SJCRH30 (cell line): ENCODE measurements at places on chromosomes 3 and 15.
A peak's percentile ranks its signal among the peaks of the same experiment; 100 is the strongest.

DNA sequence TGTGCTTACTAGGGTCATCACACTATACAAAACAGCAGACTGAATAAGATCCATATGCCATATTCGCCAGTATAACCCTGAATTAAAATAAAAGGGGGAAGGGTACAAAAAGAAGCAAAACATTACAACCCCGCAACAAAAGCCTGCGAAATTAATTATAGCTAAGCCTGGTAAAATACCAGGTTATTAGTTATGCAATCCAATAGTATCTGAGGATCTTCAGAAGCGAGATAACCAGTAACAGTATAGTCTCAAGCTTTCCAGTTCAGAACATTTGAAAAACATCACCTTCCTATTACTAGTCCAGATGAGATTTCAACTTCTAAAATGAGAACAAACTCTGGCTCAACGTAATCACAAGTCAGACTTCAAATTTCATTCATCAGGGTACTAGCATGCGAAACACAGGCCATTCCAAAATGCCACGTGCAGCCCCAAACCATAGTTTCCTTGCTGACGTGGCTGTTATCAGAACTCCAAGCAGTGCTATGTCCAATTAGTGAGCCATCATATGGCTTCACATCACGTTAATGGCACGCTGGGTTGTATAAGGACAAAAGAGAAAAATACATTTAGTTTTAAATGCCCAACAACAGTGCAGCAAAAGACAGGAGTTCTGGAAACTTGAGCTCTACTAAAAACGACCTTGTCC, 1.1 kb downstream of the SSR3 start:
- H3K27ac ChIP-seq: peak overlapping the region; percentile 64; the same call in 1 of the 2 replicates
- H3K27me3 ChIP-seq: no peaks in the 10 kb centered on the region
- H3K36me3 ChIP-seq: peaks cover 25% of the 10 kb centered on the region

- no peaks in the 10 kb centered on the region for H3K4me1 ChIP-seq
- DNase-seq: no peak
- no peaks in the 10 kb centered on the region for H3K36me3 ChIP-seq
These were observed 33.3 kb downstream of the FMN1 start for GRCh38 chr15:33161209-33161608.

- no peaks in the 10 kb centered on the region for H3K4me1 ChIP-seq
- no peaks in the 10 kb centered on the region for H3K36me3 ChIP-seq
- H3K4me3 ChIP-seq: no peak overlapping the region
- H3K27ac ChIP-seq: no peak overlapping the region
- no peaks in the 10 kb centered on the region for H3K27me3 ChIP-seq
These were observed 1.5 kb upstream of the RASSF1 start for GRCh38 chr3:50341996-50342650.

DNA sequence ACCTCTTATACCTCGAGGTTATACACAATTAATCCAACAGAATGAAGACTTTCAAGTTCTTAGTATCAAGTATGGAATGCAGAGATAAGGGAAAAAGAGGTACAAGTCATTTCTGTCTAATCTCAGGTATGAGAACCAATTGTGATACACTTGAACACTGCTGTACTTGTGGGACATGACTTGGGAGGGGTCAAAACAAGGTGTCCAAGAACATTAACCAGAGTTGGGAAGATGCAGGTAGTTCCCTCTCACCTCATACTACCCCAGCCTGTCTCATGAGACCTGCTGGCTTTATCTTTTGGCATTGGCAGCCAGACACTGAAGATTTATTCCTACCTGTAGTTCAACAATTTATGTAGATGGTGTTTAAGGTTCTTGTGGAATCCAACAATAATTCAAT, 209.7 kb downstream of the NR1D2 start:
- H3K4me1 ChIP-seq: no peaks in the 10 kb centered on the region
- no peaks in the 10 kb centered on the region for H3K36me3 ChIP-seq
- H3K27me3 ChIP-seq: no peaks in the 10 kb centered on the region
- no peak overlapping the region for H3K27ac ChIP-seq
- no peak for DNase-seq

GRCh38 chr3:30462721-30463470, 143.5 kb upstream of the TGFBR2 start:
- no peak overlapping the region for H3K4me3 ChIP-seq
- no peak overlapping the region for H3K27ac ChIP-seq
- no peaks in the 10 kb centered on the region for H3K27me3 ChIP-seq
- H3K4me1 ChIP-seq: no peaks in the 10 kb centered on the region
- DNase-seq: no peak
- no peaks in the 10 kb centered on the region for H3K36me3 ChIP-seq

- H3K27ac ChIP-seq: no peak overlapping the region
- H3K27me3 ChIP-seq: no peaks in the 10 kb centered on the region
- no peaks in the 10 kb centered on the region for H3K4me1 ChIP-seq
- H3K4me3 ChIP-seq: no peak overlapping the region
These were observed 157.9 kb downstream of the CHL1 start for GRCh38 chr3:354432-354831.

- no peaks in the 10 kb centered on the region for H3K36me3 ChIP-seq
- DNase-seq: no peak
- H3K4me1 ChIP-seq: no peaks in the 10 kb centered on the region
- H3K27me3 ChIP-seq: peaks cover 21% of the 10 kb centered on the region
- no peak overlapping the region for H3K27ac ChIP-seq
These were observed 184.9 kb downstream of the SV2B start for GRCh38 chr15:91284758-91285466.

DNA sequence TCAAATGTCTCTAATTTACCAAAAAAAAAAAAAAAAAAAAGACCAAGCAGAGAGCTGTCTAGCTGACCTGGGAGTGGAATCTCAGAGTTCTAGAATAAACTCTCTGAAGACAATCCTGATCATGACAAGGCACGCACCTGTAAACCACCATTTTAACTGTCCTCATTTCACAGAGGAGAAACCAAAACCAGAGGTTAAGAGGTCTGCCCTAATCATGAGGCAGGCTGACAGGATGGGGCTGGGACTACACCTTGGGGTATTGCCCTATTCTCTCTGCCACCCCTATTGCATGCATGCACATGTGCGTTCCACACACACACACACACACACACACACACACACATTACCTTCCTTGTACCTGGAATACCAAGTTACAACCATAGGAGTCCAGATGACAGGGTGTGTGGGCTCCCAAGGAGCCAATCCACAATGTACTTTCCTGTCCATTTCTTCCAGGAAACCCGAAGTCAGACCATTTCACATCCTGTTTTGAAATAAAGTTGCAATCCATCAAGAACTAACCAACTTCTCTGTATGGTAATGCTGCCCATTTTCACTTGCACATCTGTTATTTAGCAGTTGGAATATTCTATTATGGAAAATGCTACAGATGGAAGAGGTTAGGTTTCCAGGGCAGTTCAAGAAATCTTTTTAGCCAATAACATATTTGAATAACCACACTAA, 34.6 kb downstream of the HSPBAP1 start:
- H3K27ac ChIP-seq: no peak overlapping the region
- H3K4me1 ChIP-seq: no peaks in the 10 kb centered on the region
- no peaks in the 10 kb centered on the region for H3K27me3 ChIP-seq
- no peak overlapping the region for H3K4me3 ChIP-seq
- H3K36me3 ChIP-seq: peaks cover 17% of the 10 kb centered on the region

- peak overlapping the region; percentile 80 for H3K27ac ChIP-seq
- no peak overlapping the region for H3K4me3 ChIP-seq
- DNase-seq: no peak
- no peaks in the 10 kb centered on the region for H3K36me3 ChIP-seq
- peaks cover 40% of the 10 kb centered on the region for H3K4me1 ChIP-seq
These were observed 56.4 kb upstream of the PHLDB2 start for GRCh38 chr3:111802700-111803099.

DNA sequence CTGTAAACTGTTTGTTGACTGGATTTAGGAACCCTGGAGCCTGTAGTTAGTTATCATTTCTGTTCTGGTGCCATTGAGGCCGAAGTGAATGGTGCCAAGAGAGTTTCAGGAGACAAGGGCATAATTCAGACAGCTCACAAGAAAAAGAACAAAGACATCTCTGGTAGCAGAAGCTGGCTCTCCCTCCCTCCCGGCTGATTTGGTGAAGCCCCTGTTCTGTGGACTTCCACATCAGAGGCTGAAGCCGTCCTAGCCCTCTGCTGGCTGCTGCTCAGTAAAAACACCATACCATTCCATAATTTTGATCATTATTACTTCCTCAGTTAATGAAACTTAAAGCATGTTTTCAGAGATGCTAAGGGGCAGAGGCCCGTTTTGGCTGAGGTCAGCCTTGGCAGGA, 381.2 kb upstream of the WNT5A start:
- no peak for DNase-seq
- no peaks in the 10 kb centered on the region for H3K4me1 ChIP-seq
- H3K27me3 ChIP-seq: no peaks in the 10 kb centered on the region
- no peak overlapping the region for H3K27ac ChIP-seq
- no peak overlapping the region for H3K4me3 ChIP-seq
- no peaks in the 10 kb centered on the region for H3K36me3 ChIP-seq

DNA sequence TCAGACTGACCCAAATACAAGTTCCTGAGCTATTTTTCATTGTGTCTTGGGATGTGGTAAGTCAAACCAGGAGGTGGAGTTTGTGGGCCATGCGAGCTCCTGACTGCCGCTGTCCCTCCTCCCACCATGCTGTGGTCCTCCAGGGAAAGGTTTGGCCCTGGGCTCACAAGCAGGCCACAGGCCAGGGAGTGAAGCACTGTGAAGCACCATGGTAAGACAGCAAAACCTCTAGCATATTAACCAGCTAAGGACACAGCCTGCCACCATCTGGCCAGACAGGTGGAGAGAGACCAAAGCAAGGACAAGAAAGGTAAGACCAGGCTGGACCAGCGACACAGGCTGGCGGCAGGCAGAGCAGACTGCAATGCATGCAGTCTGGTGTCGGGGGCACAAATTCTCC, 15.3 kb downstream of the RAB43 start:
- no peak for DNase-seq
- no peak overlapping the region for H3K4me3 ChIP-seq
- H3K4me1 ChIP-seq: peaks cover 9% of the 10 kb centered on the region
- H3K27ac ChIP-seq: peak overlapping the region; percentile 3; the same call in 1 of the 2 replicates

GRCh38 chr3:67691926-67692325, 37.5 kb upstream of the SUCLG2 start:
- H3K36me3 ChIP-seq: no peaks in the 10 kb centered on the region
- no peak for DNase-seq
- H3K4me1 ChIP-seq: no peaks in the 10 kb centered on the region

DNA sequence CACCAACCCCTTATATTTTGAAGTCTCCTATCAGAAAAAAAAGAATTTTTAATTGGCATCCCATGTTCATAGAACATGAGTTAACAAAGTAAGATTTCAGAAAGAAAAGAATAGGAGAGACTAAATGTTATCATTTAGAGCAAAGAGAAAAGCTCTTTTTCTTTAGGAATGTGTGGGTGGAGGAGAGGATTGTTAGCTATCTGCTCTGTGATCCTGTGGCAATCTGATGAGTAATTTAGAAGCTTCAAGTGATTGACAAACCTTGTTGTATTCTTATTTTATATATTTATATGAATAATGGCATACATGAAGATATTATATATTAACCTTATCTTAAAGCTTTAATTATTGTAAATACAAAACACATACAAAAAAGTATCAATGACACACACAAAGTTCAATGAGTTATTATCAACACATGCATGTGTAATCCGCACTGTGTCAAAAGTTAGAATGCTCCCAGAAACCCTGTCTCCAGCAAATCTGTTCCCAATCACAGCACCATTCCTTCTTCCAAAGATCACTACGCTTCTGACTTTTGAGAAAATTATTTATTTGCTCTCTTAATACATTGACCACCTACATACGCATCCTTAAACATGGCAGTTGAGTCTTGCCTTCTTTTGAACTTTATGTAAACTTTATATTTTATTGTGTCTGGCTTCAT, 907.4 kb downstream of the MCTP2 start:
- no peak for DNase-seq
- no peak overlapping the region for H3K27ac ChIP-seq
- no peaks in the 10 kb centered on the region for H3K4me1 ChIP-seq
- H3K4me3 ChIP-seq: no peak overlapping the region
- H3K36me3 ChIP-seq: 0 out of 2 replicates have a peak, but pooled peaks cover under 1% of the 10 kb centered on the region
- no peaks in the 10 kb centered on the region for H3K27me3 ChIP-seq
